ENCODE measurements at places on chromosomes 16 and 17. TPM values are rescaled to one million over a fixed set of nuclear protein-coding genes. Genes with fewer than 3 reads are reported as not detected.

GRCh38 chr17:76198702-76199101 is 41.6 kb downstream of the RNF157 start:
- no peak for DNase-seq

- DNase-seq: no peak
Measured at GRCh38 chr16:11329071-11329491, 16.2 kb upstream of the RMI2 start.

The CCL4 gene
- total RNA-seq: 8.8 TPM

The HS3ST3B1 gene
- 1.4 TPM for total RNA-seq

DNA sequence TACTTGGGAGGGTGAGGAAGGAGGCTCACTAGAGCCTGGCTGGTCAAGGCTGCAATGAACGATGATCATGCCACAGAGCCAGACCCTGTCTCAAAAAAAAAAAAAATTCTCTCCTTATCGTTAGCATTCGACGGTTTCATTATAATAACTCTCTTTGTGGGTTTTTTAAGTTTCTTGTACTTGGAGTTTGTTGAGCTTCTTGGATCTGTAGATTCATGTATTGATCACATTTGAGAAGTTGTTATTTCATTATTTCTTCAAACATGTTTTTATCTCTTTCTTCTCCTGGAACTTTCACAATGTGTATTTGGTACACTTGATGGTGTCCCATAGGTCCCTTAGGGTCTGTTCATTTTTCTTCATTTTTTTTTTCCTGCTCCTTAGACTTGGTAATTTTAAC is 16.8 kb upstream of the ABCA3 start:
- no peak for DNase-seq

- no peak for DNase-seq
Measured at GRCh38 chr17:5677620-5678019, 93.3 kb upstream of the NLRP1 start.

The FNDC8 gene
- not detected for total RNA-seq

The GLP2R gene
- total RNA-seq: 5.8 TPM

DNA sequence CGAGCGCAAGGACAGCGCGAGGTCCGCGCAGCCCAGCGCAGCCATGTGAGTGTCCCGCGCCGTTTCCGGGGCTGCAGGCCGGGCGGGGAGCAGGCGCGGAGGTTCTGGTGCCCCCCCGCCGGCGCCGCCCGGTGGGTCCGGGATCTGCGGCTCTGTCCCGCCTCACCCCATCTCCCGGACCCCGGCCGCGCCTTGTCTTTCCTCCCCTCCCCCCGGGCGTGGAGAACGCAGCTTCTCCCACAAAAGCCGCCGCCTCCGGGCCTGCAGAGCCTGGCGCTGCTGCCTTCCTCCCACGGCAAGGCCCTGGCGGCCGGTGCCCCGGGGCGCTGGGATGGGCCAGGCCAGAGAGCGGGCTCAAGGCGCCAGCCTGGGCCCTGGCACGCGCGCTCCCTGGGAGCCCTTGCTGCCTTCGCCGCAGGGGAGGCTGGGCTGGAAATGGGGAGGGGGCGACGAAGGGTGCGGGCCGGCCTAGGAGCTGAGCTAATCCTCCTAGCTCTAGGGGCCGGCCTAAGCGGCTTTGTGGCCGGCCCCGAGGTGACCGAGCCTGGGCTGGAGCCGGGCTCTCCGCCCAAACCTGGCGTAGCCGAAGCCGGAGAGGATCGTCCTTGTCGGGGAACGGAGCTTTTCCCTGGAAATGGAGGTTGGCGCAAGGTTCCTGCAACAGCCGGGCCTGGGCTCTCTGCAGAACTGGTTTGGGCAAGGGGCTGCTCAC is 397 bp downstream of the RIPOR1 start:
- DNase-seq: peak; percentile 67

The KRT24 gene
- total RNA-seq: 2.0 TPM

DNA sequence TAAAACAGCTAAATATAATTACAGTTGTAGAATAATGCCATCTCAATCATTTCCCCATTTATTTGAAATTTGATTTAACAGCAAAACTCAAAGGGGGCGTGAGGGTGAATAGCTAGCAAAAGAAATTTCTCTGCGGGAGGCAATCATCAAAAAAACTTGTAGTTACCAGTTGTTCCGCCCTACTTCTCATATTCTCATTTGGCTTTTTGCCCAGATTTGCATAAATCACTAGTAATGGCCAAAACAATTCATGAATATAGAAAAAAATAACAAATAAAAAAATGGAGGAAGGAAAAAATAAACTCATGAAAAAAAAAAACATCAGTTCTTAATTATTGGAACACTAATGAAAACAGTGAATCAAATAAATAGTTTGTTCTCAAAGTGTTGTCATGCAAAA is 722.6 kb upstream of the KIF2B start:
- DNase-seq: no peak

- DNase-seq: peak; percentile 34
Measured at GRCh38 chr17:76414334-76415295, 30.2 kb downstream of the SPHK1 start.

The CHST4 gene
- total RNA-seq: not detected

- no peak for DNase-seq
Measured at GRCh38 chr17:82152114-82152513, 54.1 kb upstream of the FASN start.

The TEX19 gene
- total RNA-seq: not detected

GRCh38 chr16:81696961-81697615 is 82.0 kb upstream of the PLCG2 start:
- DNase-seq: peak; percentile 81

- no peak for DNase-seq
Measured at GRCh38 chr17:40113907-40114245, 7.9 kb upstream of the MSL1 start.

GRCh38 chr16:16830401-16830800 is 451.5 kb downstream of the NPIPA7 start:
- no peak for DNase-seq

- DNase-seq: no peak
Measured at GRCh38 chr16:67184453-67184994, 761 bp upstream of the MATCAP1 start.

The CCL7 gene
- not detected for total RNA-seq

The ACAP1 gene
- 16.5 TPM for total RNA-seq

The SECTM1 gene
- total RNA-seq: 127 TPM

The CCDC144A gene
- 5.1 TPM for total RNA-seq

DNA sequence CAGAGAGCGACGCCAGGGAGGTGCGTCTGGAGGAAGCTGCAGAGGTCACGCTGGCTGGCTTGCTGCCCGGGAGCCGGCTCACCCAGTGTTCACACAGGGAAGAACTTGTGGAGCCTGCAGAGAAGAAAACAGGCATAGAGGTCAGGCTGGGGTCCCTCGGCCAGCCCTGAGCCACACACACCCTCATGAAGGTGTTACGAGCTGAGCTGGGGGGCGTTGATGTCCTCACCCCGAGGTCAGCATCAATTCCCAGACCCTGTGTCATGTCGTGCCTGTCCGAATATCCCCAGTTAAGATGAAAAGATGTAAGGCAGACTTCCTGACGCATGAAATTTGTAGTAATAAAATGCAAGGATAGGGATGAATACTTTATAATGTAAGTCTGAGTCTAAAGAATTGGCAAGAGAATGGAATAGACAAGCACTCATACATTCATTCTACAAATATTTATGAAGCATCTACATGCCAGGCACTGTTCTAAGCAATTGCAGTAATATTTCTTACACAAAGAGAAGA is 77.1 kb downstream of the USP31 start:
- peak; percentile 88 for DNase-seq

DNA sequence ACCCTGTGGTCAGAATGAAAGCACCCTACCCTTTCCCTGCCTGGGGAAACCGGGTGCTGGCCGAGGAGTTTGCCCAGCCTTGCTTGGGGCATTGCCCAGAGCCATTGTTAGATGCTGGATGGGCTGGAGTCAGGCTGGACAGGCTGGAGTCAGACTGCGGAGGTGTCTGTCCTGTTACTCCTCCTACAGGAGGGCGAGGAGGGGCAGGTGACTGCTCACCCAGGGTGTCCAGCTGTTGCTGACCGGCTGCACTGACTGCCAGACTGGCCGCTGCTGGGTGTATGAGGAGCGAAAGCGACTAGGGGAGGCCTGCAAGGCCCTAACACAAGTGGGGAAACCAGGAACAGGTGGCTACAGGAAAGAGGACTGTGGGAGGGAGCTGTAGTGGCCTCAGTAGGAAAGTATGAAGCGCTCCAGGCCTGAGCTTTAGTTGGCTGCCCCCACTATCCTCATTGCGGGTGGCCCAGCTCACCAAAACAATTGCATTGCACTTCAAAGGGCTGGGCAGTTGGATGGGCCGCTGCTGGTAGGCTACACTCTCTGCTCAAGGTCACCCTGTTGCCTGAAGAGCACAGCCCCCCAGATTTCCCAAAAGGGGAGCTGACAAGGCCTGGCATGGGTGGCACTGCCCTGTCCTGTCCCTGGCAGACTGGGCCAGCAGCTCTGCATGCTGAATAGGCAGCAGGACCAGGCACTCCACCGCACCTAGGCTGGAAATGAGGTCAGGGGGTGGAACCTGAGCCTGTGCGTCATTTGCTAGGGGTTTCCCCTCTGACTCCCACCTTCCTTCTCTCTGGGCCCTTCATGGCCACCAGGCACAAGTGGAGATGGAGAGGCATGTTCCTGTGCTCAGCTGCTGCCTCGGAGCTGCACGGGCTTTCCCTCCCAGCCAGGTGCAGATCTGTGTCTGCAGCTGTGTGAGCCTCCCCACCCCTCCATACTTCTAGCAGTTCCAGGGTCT is 18.4 kb downstream of the LDHD start:
- DNase-seq: no peak

DNA sequence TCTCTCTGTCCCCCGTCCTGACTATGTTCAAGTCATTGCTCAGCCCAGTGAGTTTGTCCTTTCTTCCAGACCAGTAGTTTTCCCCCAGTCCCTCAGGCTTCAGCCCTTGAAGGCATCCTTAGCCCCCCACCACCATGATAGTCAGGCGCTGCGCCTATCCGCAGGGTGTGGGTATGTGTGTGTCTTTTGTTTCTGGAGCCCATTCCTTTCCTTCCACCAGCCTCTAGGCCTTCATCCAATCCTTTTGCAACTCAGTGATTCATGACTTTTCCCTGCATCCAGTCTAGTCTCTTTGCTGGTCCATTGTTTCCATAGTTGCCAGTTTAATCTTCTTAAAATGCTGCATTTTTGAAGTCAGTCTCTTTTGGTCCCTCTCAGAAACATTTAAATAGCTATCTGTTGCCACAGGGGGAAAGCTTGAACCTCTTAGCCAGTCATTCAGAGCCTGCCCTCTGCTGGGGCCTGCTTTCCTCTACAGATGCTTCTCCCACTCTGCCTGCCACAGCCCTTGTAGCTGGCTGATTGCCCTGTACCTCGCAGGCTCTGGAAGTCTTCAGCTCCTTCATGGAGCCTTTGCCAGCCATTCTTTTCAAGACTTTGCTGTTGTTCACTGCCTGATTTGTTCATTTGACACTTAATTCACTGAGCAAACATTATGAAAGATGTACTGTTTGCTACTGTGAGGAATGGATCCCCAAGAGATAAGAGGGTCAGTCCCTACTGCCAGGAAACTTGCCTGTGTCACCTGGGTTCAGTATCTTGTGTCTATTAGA is 55.9 kb upstream of the ADCY7 start:
- DNase-seq: peak; percentile 69

- no peak for DNase-seq
Measured at GRCh38 chr17:5793899-5794298, 209.6 kb upstream of the NLRP1 start.

DNA sequence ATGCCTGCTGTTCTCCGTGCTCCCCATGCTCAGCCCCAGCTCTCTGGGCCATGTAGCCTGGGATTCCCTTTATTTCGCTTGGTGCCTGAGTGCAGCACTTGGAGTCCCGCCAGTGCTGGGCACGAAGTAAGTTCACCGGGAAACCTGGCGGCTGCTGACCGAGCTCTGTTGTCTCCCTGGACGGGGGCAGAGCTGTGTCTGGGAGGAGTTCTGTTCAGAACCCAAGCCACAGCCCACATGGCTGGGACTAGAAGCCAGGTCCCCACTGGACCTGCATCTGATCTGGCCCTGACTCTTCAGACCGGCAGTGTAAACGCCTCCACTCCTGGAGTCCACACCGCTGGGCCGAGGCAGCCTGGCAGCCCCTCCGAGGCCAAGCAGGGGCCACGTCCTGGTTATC is 37.5 kb upstream of the CIBAR2 start:
- DNase-seq: no peak

GRCh38 chr17:68585643-68586042 is 15.5 kb downstream of the FAM20A start:
- DNase-seq: no peak

- DNase-seq: no peak
Measured at GRCh38 chr17:20095336-20096080, 86.3 kb downstream of the SPECC1 start.

DNA sequence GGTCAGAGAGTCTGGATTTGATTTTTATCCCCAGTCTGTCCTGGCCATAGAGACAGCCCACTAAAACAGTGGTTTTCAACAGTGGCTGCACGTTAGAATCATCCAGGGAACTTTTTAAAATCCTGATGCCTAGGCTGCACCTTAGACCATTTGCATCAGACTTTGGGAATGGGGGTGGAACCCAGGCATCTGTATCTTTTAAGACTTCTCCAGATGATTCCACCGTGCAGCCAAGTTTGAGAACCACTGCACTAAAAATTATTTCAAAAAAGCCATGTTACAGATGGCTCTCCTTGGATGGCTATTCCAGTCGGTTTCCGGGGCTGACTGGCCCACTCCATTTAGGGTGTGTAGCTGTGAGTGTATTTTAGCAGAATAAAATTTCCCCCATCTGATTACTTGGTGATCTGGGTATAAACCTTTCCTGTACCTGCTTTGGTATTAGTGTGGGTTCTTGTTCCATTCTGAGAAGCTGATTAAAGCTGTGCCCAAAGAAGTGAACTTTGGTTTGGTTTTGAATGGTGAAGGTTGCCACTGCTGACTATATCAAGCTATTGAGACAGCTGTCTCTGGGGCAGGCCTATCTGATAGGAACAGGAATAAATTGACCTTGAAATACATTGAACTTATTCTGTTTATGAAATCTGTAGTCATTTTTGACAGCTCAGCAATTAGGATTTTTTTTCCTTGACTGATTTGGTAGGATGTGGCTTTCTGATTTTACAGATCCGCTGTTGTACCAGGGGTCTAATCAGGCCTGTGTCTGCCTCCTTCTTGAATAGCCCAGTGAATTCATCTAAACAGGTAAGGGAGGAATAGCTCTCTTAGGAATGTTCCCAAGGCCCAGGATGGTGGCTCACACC is 1.3 kb downstream of the ATP5MC1 start:
- DNase-seq: no peak

DNA sequence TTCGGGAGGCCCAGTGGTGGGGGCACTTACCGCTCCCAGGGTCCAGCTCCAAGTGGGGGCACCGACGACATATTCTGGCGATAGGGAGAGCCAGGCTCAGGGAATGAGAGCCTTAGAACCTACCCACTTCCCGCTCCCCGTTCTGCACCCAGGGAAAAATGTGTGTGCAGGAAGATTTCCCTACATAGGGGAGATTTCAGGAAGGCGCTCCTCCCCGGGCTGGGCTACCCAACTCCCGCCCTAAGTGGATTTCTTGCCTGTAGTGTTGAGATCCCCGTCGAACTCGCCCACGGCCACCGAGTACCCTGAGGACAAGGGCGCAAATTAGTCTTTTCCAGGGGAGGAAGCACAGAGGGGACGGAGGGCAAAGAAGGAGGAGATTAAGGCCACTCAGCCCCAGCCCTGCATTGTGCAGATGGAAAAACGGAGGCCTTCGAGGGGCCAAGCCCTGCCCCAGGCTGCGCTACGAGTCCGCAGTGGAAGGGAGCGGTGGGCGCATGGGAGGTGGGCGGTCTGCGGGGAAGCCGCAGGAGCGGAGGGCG is 5.1 kb downstream of the ITGA2B start:
- DNase-seq: no peak

The TMEM98 gene
- total RNA-seq: 175 TPM

- DNase-seq: peak; percentile 84
Measured at GRCh38 chr17:36629252-36629847, 28.0 kb downstream of the MRM1 start.

The PHF12 gene
- total RNA-seq: 59.7 TPM
